ENCODE measurements at places on chromosomes 3 and 15.

DNA sequence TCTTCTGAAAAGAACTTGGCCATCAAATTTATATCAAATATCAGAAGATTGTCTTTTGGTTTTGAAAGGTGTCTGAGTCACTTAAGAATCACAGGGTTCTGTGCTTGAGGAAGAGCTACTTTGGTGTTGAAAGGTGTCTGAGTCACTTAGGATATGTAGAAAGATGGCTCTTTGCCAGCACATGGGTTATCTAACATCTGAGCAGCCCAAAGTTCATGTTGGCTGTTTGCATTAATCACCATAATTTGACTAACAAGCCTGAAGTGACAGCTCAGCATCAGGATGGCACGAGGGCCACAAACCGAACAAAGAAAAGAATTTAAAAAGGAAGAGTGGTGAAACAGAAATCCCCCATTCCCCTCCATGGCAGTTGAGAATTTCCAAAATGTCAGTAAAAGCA lies 190.5 kb upstream of the CMC1 start:
- DNase-seq = no peak

DNA sequence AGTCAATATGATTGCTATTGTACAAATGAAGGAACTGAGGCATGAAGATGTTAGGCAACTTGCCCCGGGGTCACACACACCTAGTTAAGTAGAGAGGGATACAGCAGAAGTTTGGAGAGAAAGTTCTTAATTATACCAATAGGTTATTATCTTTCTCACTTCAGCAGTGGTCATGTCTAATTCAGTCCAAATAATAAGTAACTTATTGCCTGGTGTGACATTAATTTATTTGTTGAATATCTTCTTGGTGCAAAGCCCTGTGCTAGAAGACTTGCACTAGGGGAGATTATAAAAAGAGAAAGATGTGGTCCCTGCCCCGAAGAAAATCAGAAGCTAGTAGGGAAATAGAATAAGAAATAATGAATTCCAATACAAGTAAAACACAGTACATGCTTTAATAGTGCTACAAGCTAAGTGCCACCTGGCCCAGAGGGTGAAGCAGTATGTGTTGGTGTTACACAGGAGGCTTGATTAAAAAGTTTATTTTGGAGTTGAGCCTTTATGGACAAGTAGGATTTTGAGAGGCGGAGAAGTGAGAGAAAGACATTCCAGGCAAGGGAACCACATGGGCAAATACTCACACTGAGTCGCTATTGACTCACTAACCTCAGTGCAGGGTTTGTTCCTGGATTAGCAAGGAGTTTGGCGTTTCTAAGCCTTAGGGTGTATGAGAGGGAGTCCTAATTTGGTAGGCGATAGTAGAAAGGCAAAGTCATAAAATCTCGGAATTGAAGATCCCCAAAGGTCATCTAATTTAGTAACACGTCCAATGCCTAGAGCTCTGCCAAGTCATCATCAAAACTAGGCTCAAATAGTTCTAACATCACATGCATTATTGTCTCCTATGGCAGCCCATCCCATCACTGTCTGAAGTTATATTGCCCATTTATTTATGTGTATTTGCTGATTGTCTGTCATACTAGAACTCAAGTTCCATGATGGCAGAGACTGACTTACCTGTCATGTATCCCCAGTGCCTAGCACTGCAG lies 19.2 kb upstream of the GSK3B start:
- DNase-seq = no peak

GRCh38 chr3:98367464-98368246 lies 14.0 kb downstream of the OR5K4 start:
- DNase-seq = no peak

- no peak for DNase-seq
These were observed 68.7 kb upstream of the MB21D2 start for GRCh38 chr3:192986379-192986778.

DNA sequence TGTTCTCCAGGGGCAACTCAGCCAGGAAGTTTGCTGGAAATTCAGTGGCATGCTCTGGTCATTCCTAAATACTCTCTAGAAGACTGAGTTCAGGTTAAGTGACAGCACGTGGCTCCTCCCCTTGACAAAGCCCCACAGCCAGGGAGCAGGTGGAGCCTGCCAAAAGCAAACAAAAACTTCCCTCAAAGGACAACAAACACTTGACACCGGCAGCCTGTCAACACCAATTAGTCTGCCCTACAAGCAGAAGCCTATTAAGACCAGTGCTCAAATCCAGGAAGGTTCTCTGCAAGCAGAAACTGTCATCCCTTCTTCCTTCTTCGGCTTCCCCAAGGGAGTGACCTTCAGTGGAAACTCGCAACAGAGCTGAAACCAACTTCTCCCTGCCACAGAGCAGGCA lies 5.0 kb downstream of the MEX3B start:
- no peak for DNase-seq

- DNase-seq = no peak
These were observed 58.0 kb downstream of the GPR160 start for GRCh38 chr3:170095771-170096170.

GRCh38 chr3:156509189-156510174 lies 45.4 kb downstream of the SSR3 start:
- peak; percentile 16 for DNase-seq

DNA sequence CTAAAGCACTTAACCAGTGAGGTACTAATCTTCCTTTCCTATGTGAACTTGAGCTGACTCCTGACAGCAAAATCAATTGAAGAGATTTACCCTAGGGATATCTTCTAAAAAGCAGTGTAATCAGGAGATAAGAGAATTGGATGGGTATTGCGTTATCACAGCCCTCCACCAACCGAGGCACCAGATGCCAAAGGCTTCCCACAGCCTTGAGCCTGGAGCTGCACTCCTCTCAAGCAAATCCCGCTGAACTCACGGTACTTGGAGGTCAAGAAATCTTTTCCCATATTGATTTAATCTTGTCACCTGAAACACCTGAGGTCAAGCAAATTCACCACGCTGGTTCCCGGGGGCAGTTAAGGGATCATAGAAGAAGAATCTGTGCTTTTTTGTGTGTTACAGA lies 346.8 kb downstream of the TBL1XR1 start:
- DNase-seq = no peak

DNA sequence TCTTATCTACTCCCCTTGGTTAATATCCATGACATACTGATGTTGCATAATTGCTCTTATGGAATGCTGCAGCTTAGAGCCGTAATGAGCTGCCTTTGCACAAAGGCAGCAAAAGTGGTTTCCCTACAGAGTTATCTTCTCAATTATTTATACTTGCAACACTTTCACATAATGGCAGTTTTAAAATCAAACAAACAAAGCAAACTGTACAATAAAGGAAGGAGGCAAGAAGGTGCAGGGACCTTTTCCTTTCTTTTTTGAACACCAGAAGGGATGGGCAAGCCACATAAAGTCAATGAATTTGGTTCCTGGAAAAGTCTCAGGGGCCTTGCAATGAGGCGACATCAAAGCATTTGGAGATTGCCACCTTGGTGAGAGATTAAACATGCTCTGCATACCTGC lies 188.0 kb downstream of the MEIS2 start:
- DNase-seq = no peak

GRCh38 chr3:48655606-48656005 lies 7.1 kb downstream of the CELSR3 start:
- no peak for DNase-seq

- DNase-seq = no peak
These were observed 62.0 kb downstream of the SFMBT1 start for GRCh38 chr3:52983828-52984227.

- DNase-seq = no peak
These were observed 507.0 kb upstream of the TPRG1 start for GRCh38 chr3:188664795-188665194.

DNA sequence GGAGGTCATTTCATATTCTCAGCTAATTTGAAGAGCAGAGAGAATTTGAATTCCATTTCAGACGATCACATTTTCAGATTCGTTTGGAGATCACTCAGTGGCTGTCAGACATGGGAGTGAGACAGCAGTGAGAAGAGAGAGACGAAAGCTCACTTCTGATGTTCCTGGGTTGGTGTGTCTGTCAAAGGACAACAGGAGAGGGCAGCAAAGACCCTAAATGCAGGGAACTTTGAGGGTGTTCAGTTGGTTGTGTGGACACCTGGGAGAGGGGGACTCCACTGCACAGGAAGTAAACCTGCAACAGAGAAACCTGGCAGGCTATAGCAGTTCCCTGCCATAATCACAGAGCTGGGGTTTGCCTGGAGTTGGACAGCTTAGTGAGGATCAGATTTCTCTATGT lies 675.1 kb downstream of the SQOR start:
- no peak for DNase-seq

DNA sequence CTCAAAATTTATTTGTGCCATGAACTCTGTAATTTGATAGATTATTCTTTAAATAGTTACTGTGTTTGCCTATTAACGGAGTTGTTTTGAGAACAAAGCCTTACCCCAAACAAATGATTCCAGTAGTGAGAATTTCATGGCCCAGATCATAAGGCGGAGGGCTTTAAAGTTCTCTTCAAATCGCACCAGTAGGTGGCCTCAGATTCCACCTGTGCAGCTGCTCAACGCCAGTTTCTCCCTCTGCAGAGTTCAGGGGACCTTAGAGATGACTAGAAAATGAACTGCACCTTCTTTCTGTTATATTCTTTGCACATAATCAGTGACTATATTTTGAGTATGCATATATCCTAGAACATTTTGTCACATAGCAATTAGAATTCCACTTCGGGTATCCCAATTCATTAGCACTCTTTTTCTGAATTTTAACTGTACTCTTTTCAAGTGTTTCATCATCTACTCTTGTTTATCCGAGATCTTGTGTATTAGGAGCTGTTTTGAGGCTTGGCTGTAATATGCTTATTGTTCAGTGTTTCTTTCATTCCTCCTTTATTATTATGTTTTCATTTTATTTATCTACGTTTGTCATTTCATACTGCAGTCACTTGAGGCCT lies 232.6 kb upstream of the CHRM5 start:
- no peak for DNase-seq

DNA sequence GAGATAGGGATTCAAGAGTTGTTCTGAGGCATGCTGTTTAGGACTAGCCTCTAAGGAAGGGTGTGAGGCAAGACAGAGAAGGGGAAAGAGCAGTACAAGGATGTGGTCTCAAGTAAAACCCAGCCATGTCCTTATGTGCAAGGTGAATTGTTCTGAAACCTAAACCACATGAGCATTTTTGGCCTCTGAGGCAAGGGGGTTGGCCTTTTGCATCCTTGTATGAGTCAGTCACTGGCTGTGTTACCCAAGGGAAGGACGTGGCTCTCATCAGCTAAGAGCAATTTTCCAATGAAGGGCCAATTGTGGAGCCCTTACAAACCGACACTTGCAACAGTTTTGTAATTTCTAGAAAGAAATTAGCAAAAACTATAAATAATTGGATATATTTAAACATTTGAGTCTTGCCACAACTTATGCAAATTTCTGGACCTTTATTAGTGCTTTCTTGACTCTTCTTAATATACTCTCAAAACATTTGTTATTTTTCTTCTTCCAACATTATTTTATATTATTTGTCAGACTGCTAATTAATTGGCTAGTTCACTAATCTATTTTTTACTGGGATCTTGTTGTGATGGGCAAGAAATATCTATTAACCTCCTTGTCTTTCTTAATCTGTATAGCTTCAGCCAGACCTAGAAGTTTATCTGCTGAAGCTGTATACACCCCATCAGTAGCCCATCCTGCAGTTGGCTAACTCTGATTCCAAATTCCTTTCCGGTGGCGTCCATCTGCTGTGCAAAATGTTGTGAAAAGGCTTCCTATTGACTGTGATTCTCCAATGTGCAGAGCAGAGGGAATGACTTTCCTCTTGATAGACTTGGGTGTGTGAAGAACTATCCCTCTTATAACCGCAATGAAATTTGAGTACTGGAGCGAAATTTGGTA lies 97.7 kb upstream of the P2RY1 start:
- DNase-seq = no peak

GRCh38 chr15:81126892-81127291 lies 7.2 kb upstream of the CFAP161 start:
- DNase-seq = no peak

DNA sequence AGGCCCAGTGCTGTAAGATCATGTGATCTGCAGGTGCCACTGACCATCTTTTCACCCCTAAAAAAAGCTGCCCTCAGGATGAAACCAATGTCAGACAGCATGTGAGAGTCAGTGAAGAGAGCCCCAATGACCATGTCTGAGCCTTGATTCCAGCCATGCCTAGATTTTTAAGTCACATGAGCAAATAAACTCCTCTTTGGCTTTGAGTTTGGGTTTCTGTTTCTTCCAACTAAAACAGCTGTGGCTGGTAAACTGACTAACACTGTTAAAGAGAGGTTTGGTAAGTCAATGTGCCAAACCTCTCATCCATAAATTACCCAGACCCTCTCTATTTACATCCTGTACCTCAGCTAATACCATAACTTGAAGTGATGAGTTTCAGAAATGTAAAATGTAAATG lies 8.3 kb downstream of the MYO5A start:
- DNase-seq = no peak

DNA sequence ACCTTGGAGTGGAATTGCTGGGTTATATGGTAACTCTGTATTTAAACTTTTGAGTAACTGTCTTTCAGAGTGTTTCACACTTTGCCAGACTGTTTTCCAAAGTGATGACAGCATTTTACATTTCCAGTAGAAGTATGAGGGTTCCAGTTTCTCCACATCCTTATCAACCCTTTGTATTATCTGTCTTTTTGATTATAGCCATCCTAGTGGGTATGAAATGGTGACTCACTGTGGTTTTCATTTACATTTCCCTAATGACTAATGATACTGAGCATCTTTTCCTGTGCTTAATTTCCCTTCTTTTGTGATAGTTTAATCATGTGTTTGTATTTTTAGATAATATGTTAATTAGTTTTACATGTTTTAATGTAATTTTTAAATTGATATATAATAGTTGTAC lies 138.1 kb upstream of the DAZL start:
- DNase-seq = no peak

GRCh38 chr3:123782488-123782887 lies 101.6 kb downstream of the MYLK start:
- no peak for DNase-seq

DNA sequence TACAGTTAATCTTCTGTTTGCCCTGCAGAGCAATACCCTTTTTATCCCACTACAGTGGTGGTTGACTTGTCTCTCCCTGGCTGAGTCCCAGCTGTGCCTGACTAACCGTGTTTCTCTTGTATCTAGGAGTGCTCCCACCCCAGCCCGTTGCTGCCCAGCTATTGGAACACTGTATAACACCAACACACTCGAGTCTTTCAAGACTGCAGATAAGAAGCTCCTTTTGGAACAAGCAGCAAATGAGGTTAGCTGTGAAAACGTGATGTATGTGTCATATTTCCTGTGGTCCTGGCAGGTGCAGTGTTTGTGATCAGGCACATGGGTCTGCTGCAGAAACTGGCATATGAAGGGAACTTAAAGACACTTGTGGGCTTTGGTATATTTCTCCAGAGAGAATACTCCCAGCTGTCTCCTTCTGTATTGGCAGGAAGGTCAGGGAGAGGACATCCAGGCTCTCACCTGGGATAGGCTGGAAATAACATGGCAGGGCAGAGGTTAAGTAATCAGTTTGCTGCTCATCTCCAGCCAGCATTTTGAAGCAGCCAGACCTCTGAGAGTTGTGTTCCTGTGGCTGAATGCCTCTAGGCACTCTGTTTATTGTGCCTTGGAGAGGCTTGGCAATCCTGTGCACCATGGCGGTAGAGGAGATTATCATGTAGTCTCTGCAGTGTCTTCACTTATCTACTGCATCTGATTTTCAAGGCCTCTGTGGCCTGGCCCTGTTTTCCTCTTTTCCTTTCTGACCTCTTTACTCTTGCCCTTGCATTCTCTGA lies 34.8 kb downstream of the ATG7 start:
- DNase-seq = no peak

GRCh38 chr3:168095611-168096209 lies at the start of gene GOLIM4:
TSS of gene GOLIM4 (minus strand) at chr3:168095924. CDS start at chr3:168095285, 639 bp downstream.
- DNase-seq = peak; percentile 91
